Left lung (tissue), 14 donors: ENCODE measurements at places on chromosomes 4 and X.
A peak's percentile ranks its signal among the peaks of the same experiment; 100 is the strongest.

DNA sequence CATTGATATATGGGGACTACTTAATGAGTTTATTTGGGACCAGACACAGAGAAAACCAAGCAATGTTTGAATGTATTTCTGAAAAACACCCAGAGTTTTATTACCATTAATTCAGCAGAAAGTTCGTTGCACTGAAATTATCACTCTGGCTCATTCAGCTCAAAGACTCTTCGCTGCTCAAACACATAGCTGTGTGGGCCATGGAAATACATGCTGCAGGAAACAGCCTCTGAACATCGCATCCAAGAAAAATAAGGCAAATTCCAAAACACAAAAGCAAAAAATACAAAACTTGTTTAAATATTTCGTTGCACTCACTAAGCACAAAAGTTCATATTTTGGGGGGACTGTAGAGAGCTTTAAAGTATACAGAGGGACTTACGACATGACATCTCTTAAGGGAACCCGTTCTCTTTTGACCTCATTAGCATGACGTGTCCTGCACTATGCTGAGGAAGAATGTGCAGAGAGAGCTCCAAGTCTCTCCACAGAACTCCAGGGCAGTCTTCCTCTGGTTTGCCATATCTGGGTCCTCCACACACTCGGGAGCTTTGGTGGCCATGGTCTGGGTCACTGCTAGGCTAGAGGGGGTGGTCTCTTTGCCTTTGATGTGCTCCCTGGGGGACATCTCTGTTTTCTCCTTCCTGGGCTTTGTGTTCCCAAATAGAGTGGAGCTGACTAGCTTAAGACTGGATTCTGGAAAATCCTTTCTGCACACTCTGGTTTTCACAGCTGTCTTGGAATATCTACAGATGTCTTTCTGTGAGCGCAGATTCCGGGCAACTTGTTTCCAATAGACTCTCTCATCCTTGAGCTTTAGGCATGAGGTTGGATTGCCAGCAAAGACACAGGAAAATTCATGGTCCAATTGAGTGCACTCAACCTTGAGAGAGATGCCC lies 2.8 kb downstream of the FGFBP1 start:
- H3K4me3 ChIP-seq = no peak overlapping the region
- no peak for DNase-seq
- H3K27ac ChIP-seq = no peak overlapping the region
- H3K27me3 ChIP-seq = peaks cover 3% of the 10 kb centered on the region
- H3K4me1 ChIP-seq = no peaks in the 10 kb centered on the region
- no peaks in the 10 kb centered on the region for H3K36me3 ChIP-seq

GRCh38 chrX:55142206-55142918 lies 53.5 kb downstream of the PAGE2 start:
- no peak for DNase-seq
- H3K36me3 ChIP-seq = peaks cover 4% of the 10 kb centered on the region
- H3K4me3 ChIP-seq = no peak overlapping the region
- H3K27ac ChIP-seq = no peak overlapping the region

GRCh38 chr4:45072981-45073380 lies 346.6 kb upstream of the GNPDA2 start:
- no peaks in the 10 kb centered on the region for H3K4me1 ChIP-seq
- H3K4me3 ChIP-seq = no peak overlapping the region
- H3K27me3 ChIP-seq = no peaks in the 10 kb centered on the region

DNA sequence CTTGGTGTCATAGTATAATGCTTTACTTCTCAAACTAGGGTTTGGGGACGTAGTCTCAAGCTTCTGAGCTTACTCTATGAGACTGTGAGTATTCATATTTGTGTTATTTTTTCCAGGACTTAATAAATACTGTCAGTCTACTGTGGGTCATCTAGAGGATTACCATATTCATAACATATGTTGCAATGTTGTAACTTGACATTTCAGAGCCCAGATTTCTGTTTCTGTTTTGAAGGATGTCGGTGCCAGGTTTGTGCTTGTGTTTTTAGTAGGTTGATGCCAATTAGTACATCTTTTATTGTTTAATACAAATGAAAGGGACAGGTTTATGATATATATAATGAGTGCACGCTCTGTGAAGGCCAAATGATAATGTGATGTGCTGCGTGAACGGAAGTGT lies 69.6 kb downstream of the SPANXN4 start:
- no peaks in the 10 kb centered on the region for H3K4me1 ChIP-seq
- no peaks in the 10 kb centered on the region for H3K36me3 ChIP-seq
- H3K27ac ChIP-seq = no peak overlapping the region

DNA sequence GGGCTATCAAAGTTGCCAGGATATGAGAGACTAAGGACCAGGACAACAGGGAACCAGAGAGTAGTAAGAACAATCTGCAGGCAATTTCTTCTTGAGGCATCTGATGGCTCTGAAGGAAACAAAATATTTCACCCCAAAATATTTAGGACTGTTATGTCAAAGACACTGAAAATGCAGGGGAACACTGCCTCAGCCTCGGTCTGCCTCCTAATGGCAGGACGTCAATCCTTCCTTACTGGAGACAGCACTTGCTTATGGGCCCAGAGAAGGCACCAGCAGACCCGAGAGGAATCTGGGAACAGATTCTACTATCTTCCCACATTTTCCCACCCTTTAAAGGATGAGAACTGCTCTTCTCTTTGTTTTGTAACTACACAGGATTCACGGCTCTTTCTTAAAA lies 23.3 kb downstream of the RNF150 start:
- DNase-seq = no peak
- no peaks in the 10 kb centered on the region for H3K27me3 ChIP-seq
- H3K4me1 ChIP-seq = no peaks in the 10 kb centered on the region

- no peak overlapping the region for H3K4me3 ChIP-seq
- H3K27ac ChIP-seq = no peak overlapping the region
- no peak for DNase-seq
- H3K27me3 ChIP-seq = no peaks in the 10 kb centered on the region
These were observed 81.5 kb downstream of the RCHY1 start for GRCh38 chr4:75432683-75433082.

DNA sequence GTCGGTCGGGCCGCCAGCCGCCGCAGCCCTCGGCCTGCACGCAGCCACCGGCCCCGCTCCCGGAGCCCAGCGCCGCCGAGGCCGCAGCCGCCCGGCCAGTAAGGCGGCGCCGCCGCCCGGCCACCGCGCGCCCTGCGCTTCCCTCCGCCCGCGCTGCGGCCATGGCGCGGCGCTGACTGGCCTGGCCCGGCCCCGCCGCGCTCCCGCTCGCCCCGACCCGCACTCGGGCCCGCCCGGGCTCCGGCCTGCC lies 213 bp downstream of the NFKB1 start:
- no peak for DNase-seq
- peak overlapping the region; percentile 98 for H3K27ac ChIP-seq
- H3K4me3 ChIP-seq = peak overlapping the region; percentile 70
- H3K4me1 ChIP-seq = peaks cover 45% of the 10 kb centered on the region

GRCh38 chrX:24577091-24577490 lies 70.1 kb downstream of the PCYT1B start:
- no peak for DNase-seq
- H3K27me3 ChIP-seq = no peaks in the 10 kb centered on the region
- H3K4me3 ChIP-seq = no peak overlapping the region

GRCh38 chr4:128459547-128459946 lies 171.9 kb upstream of the PGRMC2 start:
- no peak overlapping the region for H3K27ac ChIP-seq
- no peak overlapping the region for H3K4me3 ChIP-seq
- no peaks in the 10 kb centered on the region for H3K36me3 ChIP-seq
- DNase-seq = no peak
- H3K4me1 ChIP-seq = peaks cover 6% of the 10 kb centered on the region

GRCh38 chr4:169993531-169993930 lies 32.7 kb downstream of the MFAP3L start:
- H3K27ac ChIP-seq = no peak overlapping the region
- no peaks in the 10 kb centered on the region for H3K36me3 ChIP-seq
- DNase-seq = no peak
- no peaks in the 10 kb centered on the region for H3K4me1 ChIP-seq
- H3K4me3 ChIP-seq = no peak overlapping the region
- no peaks in the 10 kb centered on the region for H3K27me3 ChIP-seq

DNA sequence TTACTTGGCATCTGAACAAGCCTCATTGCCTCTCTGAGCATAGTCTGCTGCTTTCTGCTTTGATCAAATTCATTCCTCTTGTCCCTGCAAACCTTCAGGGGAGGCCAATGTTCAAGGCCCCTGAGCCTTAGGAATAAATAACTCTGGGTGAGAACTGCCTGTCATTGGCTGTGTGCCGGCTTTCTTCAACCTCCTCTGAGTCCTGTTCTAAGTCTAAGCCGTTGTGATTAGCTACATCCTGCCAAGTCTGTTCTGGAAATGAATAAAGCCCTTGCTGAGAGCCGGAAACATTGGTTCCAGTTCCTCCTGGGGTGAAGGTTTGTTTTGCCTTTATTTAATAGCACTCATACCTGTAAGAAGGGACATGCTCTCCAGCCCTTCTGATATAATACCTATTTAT lies 13.8 kb downstream of the RNF4 start:
- DNase-seq = no peak
- no peak overlapping the region for H3K4me3 ChIP-seq
- H3K27ac ChIP-seq = peak overlapping the region; percentile 56
- H3K4me1 ChIP-seq = peaks cover 99% of the 10 kb centered on the region
- H3K36me3 ChIP-seq = no peaks in the 10 kb centered on the region

GRCh38 chr4:41384992-41385391 lies 128.3 kb downstream of the UCHL1 start:
- peaks cover 3% of the 10 kb centered on the region for H3K4me1 ChIP-seq
- no peaks in the 10 kb centered on the region for H3K36me3 ChIP-seq
- DNase-seq = peak; percentile 71
- no peak overlapping the region for H3K27ac ChIP-seq

DNA sequence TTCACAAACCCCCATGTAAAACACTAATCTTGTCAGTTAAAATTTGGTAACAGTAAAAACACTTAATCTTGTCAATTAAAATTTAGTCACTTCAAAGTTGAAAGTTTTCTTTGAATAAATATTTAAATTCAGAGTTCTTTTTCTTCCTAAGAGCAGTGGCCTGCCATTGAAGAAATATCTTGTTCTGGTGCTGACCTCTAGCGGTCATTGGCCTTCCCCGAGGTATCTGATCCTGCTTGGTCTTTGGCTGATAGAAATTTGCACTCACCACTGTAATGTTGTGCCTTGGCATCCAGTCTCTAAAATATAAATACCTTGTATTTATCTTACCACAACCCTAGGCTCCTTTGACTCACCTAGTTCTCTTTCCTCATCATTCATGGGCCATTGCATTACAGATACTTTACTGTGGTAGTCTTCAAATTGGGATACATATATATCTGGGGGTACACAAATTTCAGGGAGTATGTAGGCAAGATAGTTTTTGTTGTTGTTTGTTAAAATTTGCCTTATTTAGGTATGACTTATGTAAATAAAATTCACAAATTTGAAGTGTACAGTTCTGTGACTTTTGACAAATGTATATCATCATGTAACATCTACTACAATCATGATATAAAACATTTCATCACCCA lies 6.7 kb upstream of the ART3 start:
- H3K4me3 ChIP-seq = no peak overlapping the region
- DNase-seq = no peak
- H3K36me3 ChIP-seq = no peaks in the 10 kb centered on the region

DNA sequence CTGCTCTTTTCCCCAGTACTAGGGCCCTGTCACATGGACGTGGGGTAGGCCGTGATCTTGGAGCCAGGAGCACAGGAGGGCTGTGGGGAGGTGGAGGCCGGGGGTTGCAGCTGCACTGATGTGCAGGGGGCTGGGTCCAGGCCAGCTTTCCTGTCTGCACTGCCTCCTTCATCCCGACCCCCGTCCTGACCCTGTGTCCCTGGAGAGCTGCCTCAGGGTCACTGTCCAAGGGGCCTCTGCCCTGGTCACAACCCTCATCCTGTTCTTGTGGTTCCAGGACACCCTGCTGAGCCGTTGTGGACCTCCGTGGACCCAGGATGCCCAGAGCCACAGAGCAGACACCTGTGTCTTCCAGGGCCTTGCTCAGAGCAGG lies 91.7 kb upstream of the ADRA2C start:
- H3K4me1 ChIP-seq = no peaks in the 10 kb centered on the region
- H3K27ac ChIP-seq = no peak overlapping the region
- no peak for DNase-seq

DNA sequence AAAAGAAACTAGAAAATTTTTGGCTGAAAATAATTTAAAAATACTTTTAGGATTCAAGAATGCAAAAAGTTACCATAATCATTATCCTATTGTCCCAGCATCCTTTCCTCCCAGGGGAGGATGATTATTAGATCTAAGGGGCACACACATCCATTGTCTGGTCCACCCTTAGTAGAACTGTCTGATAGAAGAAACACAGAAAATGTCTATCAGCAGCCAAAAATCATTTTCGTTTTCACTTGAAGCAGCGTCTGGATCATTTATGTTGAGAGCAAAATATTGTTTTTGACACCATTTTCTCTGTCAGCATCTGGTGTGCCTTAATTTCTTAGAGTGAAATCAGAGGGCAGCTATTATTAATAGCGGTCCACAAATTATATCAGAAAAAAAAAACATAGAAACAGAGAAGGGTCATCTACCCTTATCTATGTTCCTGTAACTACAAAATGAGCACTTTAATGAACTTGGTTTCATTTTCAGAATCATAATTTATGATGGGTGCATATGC lies 446.3 kb downstream of the TRAM1L1 start:
- no peaks in the 10 kb centered on the region for H3K36me3 ChIP-seq
- no peaks in the 10 kb centered on the region for H3K4me1 ChIP-seq
- no peaks in the 10 kb centered on the region for H3K27me3 ChIP-seq
- H3K27ac ChIP-seq = no peak overlapping the region
- no peak for DNase-seq
- no peak overlapping the region for H3K4me3 ChIP-seq

DNA sequence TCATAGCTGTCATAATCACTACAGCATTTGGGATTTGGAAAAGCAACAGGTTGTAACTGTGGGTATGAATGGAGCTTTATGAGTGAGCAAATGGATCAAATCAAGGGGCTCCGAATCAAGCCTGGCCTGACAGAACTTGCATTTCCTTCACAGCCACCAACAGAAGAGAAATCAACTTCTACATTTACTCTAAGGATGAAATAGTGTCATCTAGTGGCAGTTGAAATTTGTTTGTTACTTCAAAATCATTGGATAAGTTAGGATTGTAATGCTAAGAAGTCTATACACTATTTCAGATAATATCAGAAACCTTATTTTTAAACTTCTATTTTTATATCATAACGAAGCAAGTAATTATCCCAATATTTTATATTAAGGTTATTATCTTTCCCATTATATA lies 10.7 kb upstream of the WDR17 start:
- H3K4me1 ChIP-seq = no peaks in the 10 kb centered on the region
- H3K4me3 ChIP-seq = no peak overlapping the region
- no peaks in the 10 kb centered on the region for H3K27me3 ChIP-seq
- DNase-seq = peak; percentile 15
